Stimulated activated CD4-positive, alpha-beta T cell treated with anti-CD3 and anti-CD28 coated beads, Interleukin-1b, Interleukin-23, amount 100 ng/mL, for 1 hour (primary cell): ENCODE measurements at places on chromosomes 13 and 19.
A peak's percentile ranks its signal among the peaks of the same experiment; 100 is the strongest.

GRCh38 chr19:33849551-33850147 is 53.0 kb downstream of the KCTD15 start:
- no peak for DNase-seq

- no peak for DNase-seq
Observed at GRCh38 chr13:59843040-59843439, 320.7 kb downstream of the DIAPH3 start.

GRCh38 chr13:113204378-113204734 is 4.1 kb downstream of the PCID2 start:
- DNase-seq, result no peak

DNA sequence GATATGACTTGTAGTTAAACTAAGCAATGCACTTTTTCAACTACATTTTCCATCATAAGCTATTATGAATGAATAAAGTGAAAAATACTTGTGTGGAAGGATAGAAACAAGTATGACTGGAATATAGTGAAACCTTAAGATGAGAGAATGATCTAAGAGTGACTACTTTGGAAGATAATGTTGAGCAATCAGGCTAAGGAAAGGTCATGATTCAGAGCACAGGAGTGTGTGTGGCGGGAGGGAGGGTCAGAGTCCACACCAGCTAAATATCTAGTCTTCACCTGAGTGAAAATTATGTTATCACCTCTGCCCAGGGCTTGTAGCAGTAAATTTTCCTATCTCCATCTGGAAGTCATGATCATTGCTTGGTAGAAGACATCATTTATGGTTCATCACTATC is 833.4 kb upstream of the ATXN8OS start:
- DNase-seq, result no peak

DNA sequence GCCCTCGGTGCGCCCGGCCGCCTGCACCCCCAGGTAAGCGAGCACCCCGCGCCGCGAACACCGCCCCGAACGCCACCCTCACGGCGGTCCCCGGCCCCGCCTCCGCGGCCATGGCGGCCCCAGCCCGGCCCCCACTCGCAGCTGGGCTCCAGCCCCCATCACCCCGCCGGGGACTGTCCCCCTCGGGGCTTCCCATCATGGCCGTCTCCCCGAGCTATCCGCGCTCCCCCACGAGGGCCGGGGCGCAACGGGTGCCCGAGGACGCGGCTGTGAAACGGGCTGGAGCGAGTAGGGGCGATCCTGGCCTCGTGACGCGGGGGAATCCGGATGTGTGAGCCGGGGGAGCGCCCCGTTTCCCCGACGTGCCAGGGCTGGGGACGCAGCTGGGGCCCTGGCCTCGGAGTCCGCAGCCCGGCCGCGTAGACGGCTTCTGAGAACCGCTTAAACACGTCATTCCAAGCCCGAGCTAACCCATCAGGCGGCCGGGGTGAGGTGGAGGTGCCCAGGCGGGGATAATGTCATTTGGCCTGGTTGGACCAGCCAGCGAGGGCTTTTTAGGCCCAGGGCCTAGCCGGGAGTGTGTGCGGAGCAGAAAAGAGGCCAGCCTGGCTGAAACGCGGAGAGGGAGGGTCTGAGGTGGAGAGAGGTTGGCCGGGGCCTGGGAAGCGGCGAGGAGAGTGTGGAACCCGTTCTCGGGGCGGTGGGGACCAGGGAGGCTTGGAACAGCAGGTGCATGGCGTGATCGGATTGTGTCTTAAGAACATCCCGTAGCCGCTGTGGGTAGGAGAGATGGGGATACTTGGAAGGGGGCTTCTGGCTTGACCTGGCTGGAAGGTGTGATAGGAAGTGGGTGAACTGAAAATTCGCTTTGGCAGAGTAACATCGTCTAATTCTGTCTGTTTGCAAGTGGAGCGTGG is 550 bp downstream of the CERS4 start:
- DNase-seq, result peak; percentile 51

- DNase-seq, result no peak
Observed at GRCh38 chr13:25371158-25371874, 458 bp upstream of the ATP8A2 start.

GRCh38 chr19:46639358-46640182 is 3.6 kb upstream of the GNG8 start:
- no peak for DNase-seq
